ENCODE measurements at places on chromosomes 13 and 19.

DNA sequence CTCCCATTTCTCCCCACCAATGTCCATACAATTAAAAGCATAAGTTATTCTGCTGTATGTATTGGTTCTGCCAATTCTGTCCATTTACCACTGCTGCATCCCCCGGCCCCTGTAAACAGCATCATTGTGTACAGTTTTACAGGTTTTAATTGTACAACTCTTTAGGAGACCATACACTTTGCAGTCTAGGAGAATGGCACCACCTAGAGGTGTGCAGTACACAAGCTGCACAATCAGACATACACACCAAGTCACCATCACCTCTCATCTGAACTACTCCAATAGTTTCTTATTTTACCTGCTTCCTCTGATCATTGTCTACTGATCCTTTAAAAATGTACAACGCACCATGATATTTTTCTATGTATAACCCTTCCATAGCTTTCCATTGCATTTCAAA, 855.9 kb upstream of the KLHL1 start:
- peak; percentile 1 for DNase-seq

GRCh38 chr19:49911381-49912145, 14.9 kb upstream of the IL4I1 start:
- DNase-seq: peak; percentile 43

DNA sequence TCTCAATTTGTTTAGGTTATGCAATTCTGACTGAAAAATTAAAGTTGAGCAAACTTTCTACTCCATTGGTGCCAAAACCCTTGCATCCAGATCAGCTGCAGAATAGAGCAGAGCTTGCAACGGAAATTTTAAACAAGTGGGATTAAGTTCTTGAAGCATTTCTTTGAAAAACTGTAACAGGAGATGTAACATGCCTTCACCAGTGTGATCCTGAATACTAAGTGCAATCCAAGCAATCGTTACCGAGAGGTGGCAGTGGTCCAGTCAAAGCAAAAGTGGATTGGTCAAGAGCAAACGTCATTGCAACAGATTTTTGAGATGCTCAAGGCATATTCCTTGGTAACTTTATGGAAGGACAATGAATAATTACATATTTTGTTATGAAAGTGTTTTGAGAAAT, 841.1 kb upstream of the SLITRK5 start:
- DNase-seq: no peak

DNA sequence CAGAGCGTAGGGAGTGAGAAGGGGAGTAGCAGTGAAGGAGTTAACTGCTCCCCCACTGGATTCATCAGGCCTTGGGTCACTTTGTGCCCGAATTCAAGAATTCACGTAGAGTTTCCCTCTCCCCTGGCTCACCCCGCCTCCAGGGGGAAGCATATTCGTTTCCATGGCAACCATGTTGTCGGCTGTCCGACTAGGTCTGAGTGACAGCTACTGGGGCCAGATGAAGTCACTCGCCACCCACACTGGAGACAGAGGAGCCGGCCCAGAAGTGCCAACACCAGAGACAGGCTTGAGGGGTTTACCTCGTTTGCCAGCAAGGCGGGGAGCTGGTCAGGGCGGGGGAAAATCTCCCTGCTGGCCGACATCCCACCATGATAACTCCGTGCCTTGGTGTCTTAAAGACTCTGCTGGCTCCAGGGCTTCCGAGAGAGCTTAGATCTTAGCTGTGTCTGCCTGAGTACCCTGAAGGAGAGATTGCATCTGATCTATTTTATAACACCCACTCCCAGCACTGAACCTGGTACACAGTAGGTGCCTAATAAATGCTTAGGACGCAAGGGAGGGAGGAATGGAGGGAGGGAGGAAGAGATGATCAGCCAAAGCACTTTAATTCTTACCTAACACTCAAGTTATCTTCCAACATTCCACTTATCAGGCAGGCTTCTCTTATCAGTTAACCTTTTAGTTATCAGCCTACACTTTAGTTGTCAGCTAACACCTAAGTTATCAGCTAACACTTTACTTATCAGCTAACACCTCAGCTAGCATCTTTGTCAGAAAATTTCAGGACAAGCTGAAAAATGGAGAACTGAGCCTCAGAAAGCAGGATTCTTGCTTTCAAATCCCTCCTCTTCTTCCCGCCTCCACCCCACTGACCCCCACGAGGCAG, 57.2 kb upstream of the ZNRF4 start:
- no peak for DNase-seq

DNA sequence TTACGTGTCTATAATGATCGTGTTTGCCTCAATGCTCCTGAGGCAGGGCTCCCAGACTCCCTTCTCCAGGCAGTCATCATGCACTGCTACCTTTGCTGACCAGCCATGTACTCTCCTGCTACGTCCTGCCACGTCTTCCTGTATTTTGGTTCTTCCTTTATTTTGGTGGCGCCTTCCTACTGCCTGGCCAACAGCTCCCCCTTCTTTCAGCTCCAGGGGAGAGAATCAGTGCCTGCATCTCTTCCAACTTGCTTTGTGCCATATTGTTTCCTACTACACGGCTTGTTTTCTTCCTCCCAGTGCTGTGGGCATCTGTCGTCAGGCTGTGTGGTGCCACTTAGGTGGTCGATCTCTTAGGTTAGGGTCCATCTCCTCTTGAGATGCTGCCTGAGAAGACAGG, 96.2 kb downstream of the FGF9 start:
- no peak for DNase-seq

DNA sequence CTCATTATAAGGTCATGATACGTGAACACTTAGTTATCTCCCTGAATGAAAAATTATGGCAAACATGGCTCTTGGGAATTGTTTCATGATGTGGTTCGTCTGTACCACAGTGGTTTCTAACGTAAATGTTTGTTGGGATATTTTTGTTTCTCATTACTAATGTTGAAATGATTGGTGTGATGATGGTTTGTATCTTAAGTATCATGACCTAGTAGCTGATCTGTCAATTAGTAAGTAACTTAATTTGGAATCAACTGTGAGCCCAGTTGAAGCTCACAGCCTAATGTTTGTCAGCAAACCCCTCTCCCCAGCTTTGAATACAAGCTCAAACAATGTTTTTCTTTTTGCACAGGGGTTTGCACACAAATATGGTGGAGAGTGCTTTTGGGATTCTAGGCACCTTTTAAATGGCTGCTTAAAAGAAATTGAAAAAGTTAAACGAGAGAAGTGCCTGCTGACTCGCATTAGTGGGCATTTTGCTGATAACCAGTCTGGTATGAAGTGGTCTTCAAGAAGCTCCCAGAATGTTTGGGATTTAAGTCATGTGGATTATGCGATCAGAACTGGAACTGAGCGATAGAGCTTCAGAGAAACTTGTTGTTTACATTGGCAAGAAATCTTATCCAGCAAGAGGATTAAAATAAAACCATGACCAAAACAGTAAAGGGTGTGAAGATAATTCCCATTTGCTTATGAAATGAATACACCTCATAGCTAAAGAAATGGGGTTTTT, 68.2 kb downstream of the LMO7 start:
- no peak for DNase-seq

DNA sequence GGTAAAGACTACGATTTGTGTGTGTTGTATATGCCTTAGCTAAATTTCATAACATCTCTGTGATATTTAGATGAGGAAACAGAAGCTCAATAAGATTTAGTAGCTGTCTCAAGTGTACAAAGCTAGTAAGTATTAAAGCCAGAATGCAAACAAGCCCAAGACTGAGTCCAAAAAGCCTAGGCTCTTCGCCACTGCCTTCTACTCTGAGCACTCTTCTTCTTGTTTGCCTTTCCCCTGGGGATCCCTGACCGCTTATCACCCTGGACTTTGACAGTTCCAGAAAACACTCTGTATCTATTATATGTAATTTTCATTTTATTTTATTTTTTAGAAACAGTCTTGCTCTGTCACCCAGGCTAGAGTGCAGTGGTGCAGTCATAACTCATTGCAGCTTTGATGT, 5.8 kb downstream of the TM9SF2 start:
- no peak for DNase-seq

DNA sequence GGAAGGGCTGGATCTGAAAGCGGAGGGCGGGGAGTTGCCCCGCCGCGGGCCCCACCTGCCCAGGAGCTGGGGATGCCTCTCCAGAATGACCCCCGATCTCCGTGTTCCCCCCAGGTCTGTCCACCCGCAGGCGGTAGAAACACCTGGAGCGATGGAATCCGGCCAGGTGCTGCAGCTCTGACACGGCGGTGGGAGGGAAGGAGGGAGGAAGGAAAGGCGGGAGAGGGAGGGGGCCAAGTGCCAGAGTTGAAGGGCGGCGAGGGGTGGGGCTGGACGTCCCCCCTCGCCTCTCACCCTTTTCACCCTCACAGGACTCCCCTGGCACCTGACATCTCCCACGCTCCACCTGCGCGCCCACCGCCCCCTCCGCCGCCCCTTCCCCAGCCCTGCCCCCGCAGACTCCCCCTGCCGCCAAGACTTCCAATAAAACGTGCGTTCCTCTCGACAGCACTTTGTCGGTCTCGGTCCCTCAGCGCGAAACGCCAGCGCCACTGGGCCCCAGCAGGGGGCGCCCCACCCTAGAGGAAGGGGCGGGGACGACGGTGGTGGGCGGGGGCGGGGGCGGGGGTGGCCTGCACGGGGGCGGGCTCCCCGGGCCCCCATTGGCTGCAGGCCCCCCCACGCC, 337 bp upstream of the FXYD7 start:
- DNase-seq: peak; percentile 78

All from activated CD4-positive, alpha-beta T cell treated with anti-CD3 and anti-CD28 coated beads, Interleukin-2, Interleukin-4, amounts not matched to agents 100 ng/mL and 50 ng/mL, durations not matched to agents 16 hours and 8 hours (primary cell).